BJ (cell line): ENCODE measurements at places on chromosomes 4 and X.

- DNase-seq, result no peak
Observed at GRCh38 chr4:189656641-189657040, 284.0 kb upstream of the FRG1 start.

DNA sequence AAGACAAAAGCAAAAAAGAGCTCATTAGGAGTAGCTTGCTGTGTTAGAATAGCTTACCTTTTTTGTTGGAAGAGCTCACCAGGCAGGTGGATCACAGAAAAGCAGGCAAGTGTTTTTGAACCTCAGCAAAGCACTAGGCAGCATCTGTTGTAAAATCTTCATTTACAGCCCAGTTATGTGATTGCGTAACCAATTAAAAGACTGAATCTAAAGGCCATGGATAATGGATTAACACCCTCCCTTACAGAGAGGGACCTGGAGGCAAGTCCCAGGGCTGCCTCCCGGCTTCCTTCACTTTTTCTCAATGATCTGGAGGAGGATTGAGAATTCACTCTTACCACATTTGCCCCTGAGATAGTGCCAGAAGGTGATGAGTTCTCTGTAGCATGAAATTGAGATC, 51.1 kb downstream of the MAMLD1 start:
- no peak for DNase-seq

GRCh38 chrX:118254611-118255010, 91.3 kb upstream of the WDR44 start:
- no peak for DNase-seq

GRCh38 chr4:52260514-52261210, 209.6 kb downstream of the SPATA18 start:
- DNase-seq, result no peak

DNA sequence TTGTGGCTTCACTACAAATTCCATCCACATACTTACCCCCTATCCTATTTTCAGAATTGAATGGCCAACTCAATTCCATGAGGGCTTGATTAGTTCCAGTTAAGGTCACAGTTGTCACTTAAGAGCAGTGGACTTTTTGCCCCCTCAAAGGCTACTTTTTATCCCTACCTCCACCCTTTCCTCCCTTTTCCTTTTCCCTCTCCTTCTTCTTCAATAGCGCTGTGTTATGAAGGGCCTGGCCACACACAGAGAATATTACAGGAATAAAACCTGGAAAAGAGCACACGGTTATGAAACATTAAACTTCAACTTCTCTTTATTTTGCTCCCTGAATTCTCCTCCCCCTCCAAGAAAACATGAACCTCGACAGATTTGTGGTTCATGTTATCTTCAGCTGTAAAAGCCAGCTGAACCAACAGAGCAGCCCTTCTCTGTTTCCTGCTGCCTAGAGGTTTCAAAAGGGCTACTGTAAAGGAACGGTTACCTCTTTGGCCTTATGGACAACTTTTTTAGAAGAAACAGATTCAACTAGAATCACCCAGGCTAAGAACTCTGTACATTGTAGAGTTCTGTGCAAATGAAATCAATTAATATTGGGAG, 87.0 kb upstream of the RPL34 start:
- DNase-seq, result no peak

DNA sequence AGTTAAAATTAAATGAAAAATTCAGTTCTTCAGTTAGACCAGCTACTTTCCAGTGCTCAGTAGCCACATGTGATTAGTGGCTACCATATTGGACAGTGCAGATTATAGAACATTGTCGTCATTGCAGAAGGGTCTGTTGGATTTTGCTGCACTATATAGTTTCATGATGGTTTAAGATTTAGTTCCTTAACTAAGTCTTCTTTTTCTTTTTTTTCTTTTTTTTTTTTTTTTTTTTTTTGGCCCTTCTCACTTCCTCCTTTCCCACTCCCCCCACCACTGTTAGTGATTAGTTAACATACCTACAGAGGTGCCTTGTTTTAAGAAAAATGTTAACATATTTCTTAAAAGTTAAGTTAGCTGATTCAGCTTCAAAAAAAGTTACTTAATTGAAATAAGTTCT, 9.0 kb downstream of the RAB9A start:
- no peak for DNase-seq

GRCh38 chrX:129726307-129727111, 12.3 kb upstream of the XPNPEP2 start:
- DNase-seq, result no peak

DNA sequence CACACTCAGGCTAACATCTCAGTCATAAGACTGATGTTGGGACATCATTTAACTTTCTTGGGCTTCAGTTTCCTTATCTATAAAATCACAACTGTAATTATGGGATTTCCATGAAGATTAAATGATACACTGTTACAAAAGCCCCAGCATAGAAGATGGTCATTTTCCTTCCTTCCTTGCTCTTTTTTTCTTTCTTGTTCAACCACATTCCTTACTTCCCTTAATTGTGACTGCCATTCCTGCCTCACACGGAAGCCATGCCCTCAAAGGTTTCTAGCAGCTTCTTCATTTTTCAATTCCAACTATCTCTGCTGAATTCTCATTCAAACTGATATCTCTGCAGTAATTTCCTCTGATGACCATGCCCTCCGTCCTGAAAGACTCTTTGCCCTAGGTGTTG, 311.8 kb downstream of the PPP3CA start:
- DNase-seq, result no peak

DNA sequence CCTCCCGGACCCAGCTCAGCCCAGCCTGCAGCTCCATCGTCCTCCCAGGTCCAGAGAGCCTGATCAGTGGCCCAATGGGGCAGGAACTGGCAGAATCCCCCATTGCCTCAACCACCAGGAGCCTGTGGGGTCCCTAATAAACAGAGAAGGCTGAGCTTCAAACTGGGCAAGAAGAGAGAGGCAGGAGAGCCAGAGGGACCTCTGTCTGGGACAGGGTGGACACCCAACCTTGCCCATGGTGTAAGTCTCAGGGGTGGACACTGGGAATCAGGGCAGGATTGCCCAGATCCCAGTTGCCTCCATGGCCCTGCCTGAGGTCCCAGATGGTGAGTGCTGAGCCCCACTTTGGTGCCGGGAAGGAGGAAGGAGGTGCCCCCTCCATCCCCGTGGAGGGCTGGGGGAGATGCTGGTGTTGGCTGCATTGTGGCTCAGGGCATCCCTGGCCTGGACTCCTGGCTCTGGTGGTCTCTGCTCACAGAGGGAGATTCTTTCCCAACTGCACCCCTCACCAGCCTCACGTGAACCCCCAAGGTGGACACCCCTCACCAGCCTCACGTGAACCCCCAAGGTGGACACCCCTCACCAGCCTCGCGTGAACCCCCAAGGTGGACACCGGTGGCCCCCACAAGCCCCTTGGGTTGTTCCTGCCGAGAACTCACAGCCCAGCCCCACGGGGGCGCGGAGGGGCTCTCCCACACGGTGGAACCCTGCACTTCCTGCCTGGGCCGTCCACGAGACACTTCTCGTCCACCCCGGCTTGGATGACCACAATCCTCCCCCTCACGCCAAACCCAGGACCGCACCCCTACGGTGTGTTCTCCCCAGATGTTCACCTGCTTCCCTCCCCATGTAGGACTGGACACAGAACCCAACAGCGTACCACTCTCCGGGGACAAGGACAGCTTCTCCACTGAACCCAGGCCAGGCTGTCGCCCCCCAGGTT, 5.4 kb downstream of the CPLX1 start:
- DNase-seq, result no peak

GRCh38 chrX:31547816-31548215, 476.0 kb upstream of the FTHL17 start:
- no peak for DNase-seq

DNA sequence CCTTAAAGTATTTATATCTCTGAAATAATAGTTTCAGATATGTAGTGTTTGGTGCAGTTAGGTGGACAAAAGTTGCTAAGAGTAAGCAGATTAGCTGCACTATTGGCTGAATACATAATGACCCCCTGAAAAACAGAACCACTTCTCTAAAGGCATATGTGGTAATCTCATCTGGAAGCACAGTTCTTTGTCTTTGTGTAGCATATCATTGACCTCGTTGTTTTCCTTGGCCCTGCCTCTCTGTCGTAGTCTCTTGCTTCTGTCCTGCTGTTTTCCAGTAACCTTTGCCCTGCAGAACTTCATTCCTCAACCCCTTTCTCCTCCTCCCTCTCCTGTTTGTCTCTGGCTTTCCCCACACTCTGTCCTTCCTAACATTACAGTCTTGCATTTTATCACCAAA, 41.4 kb downstream of the JADE3 start:
- DNase-seq, result no peak

- no peak for DNase-seq
Observed at GRCh38 chr4:181147416-181147951, 1095.7 kb upstream of the TENM3 start.

DNA sequence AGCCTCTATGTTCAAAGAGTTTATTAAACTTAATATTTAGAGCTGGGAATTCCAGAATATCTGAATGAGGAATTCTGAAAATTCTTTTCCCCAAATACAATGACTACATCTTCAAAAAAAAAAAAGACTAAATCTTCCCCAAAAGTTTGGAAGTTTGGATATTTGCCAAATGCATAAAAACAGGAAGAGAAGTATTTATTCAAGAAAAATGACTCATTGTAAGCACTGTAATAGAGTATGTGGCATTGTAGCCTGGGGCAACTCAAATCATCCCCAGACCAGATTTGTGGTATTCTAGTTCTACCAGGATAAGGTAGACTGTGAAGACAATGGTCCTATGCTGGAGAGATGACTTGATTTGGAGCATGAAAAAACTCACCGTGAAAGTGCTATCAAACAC, 78.5 kb upstream of the PDHA2 start:
- DNase-seq, result no peak

GRCh38 chr4:178894126-178894525, 1451.9 kb upstream of the AGA start:
- DNase-seq, result no peak

DNA sequence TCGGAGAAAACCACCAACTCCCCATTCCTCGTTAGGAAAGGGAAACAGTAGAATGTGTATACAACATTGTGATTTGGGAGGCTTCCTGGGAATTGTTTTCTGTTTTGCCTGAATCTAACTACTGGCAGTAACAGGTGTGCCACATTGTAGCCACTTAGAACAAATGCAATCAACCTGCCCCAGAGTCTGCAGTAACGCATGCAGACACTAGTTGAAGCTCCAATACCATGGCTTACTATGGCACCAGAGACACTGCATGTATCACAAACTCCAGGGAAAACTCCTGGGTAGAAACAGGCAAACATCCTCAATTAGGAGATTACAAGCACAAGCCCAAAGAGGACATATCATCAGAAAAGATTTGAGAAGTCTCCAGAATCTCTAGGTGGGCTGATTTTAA, 154.2 kb upstream of the NEIL3 start:
- DNase-seq, result no peak

DNA sequence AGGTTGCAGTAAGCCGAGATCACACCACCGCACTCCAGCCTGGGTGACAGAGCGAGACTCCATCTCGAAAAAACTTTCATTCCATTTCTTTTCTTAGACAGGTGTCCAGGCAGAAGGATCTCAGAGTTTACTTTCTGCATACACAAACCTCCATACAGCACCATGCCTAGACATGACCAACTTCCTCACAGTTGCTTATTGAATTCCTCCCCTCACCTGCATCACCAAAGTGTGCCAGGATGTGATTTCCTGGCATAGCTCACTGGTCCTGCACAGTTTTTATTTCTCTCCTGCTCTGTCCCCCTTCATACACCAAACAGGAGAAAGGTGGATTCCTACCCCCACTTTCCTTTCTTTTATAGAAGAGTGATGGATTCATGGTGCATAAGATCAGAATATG, 34.7 kb upstream of the PPARGC1A start:
- DNase-seq, result no peak

GRCh38 chrX:40385682-40386081, 195.1 kb upstream of the ATP6AP2 start:
- no peak for DNase-seq

DNA sequence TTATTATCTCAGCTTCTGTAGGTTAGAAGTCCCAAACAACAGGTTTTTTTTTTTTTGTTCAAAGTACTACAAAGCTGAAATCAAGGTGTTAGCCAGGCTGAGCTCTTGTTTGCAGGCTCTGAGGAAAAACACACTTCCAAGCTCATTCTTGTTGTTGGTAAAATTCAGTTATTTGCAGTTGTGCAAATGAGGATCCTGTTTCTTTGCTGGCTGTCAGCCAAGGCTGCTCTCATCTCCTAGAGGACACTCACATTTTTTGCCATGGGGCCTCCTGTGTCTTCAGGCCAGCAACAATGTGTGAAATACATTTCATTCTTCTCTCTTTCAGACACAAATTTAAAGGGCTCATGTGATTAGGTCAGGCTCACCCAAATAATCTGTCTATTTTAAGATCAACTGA, 60.3 kb upstream of the HSD17B10 start:
- no peak for DNase-seq

GRCh38 chr4:13329963-13330362, 154.2 kb downstream of the RAB28 start:
- DNase-seq, result no peak
